ENCODE measurements at places on chromosomes 11 and 22.

GRCh38 chr11:69504576-69505335 is 23.3 kb downstream of the LINC01488 start:
- DNase-seq: no peak
- H3K4me3 ChIP-seq: no peak overlapping the region
- no peaks in the 10 kb centered on the region for H3K4me1 ChIP-seq
- H3K36me3 ChIP-seq: no peaks in the 10 kb centered on the region
- no peak overlapping the region for H3K27ac ChIP-seq

DNA sequence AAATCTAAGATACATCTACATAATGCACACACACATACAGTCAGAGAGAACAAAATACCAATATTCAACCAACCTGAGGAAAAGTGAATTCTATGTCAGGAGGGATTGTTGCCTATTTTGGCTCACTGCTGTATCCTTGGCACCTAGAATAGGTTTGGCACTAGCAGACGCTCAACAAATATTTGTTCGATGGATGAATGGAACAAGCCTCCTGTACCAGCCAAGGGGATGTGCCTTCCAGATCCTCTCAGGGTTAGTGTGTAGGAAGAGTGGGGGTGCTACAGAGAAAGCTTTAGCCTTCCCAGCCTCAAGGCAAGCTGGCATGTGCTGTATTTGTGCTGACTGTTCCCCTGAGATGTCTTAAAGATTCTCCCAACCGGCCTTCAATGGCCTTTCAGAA is 23.3 kb upstream of the POU2AF1 start:
- peaks cover 8% of the 10 kb centered on the region for H3K4me1 ChIP-seq
- H3K27me3 ChIP-seq: no peaks in the 10 kb centered on the region
- no peaks in the 10 kb centered on the region for H3K36me3 ChIP-seq
- H3K27ac ChIP-seq: peak overlapping the region; percentile 13
- DNase-seq: peak; percentile 45

DNA sequence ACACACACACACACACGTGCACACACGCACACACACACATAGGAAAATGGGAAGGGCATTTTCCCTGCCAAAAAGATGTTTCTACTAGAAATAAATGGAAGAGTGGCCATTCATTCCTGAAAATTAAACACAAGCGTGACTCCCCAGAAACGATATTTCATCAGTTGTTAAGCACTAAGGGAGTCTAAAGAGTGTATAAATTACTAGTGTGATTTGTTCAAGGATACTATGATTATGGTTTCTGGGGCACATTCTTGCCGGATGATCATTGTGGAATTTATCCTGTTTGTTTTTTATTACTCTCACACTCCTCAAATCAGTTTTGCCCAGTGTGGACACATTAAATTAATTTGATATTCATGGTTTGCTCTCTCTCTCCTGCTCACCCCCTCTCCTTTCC is 16.4 kb upstream of the AMOTL1 start:
- no peak for DNase-seq
- H3K4me1 ChIP-seq: peaks cover 30% of the 10 kb centered on the region
- no peak overlapping the region for H3K4me3 ChIP-seq

DNA sequence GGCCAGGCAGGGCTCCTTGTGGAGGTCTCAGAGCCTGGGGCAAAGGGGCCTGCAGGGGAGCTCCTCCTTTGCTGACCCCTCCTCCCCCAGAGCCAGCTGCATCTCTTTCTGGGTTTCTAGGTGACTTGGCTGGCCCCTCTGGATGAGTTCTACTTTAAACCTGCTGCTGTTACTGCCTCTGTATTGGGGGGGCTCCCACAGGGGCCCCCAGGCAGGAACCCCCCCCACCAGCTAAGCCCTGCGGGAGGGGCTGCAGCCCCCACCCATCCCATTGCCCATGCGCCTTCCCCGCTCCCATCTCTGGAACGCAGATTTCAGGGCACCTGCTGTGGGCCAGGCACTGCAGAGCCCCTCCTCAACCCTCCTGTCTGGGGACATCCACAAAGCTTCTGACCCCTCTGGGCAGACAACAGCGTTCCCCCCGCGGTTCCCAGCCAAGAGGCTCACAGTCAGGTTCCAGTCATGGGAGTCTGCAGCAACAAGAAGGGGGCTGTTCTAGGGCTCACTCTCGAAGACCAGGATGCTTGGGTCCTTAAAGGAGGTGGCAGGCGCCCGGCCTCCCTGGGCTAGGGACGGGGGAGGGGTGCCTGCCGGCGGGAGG is 815 bp upstream of the PLCB3 start:
- no peak for DNase-seq
- H3K27me3 ChIP-seq: no peaks in the 10 kb centered on the region
- no peaks in the 10 kb centered on the region for H3K36me3 ChIP-seq

GRCh38 chr22:36564422-36565158 is 35.6 kb upstream of the EIF3D start:
- no peaks in the 10 kb centered on the region for H3K27me3 ChIP-seq
- H3K27ac ChIP-seq: no peak overlapping the region
- no peaks in the 10 kb centered on the region for H3K36me3 ChIP-seq

- H3K27me3 ChIP-seq: no peaks in the 10 kb centered on the region
- peak overlapping the region; percentile 69 for H3K27ac ChIP-seq
- H3K4me3 ChIP-seq: no peak overlapping the region
- peaks cover 54% of the 10 kb centered on the region for H3K4me1 ChIP-seq
These were observed 4.2 kb downstream of the USP35 start for GRCh38 chr11:78192911-78193351.

DNA sequence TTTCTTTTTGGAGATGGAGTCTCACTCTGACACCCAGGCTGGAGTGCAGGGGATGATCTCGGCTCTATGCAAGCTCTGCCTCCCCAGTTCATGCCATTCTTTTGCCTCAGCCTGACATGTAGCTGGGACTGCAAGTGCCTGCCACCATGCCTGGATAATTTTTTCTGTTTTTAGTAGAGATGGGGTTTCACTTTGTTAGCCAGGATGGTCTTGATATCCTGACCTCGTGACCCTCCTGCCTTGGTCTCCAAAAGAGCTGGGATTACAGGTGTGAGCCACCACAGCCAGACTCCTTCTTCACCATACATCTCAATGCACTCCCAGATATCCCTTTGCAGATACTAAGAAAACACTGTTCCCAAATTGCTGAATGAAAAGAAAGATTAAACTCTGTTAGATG is 224.3 kb downstream of the OR4A5 start:
- DNase-seq: peak; percentile 3
- no peak overlapping the region for H3K27ac ChIP-seq
- H3K27me3 ChIP-seq: no peaks in the 10 kb centered on the region
- H3K36me3 ChIP-seq: no peaks in the 10 kb centered on the region

GRCh38 chr22:36927671-36928070 is 14.2 kb downstream of the CSF2RB start:
- H3K27ac ChIP-seq: no peak overlapping the region
- no peaks in the 10 kb centered on the region for H3K4me1 ChIP-seq

DNA sequence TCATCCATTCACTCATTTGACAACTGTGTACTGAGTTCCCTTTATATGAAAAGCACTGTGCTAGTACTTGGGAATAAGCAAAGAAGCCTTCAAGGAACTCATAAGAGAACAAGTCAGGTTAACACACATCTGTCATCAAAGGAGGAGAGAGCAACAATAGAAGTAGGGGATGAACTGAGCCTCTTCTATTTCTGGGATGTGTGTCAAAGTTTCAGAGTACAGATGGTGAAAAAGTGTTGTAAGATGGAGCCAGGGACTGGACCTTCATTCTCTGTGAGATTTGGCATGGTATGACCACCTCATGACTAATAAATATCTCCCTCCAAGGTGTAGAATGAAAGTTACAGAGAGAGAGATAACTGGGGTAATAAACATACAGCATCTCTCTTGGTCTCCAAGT is 349.8 kb upstream of the PLET1 start:
- no peaks in the 10 kb centered on the region for H3K36me3 ChIP-seq

GRCh38 chr11:100841711-100842407 is 154.8 kb downstream of the ARHGAP42 start:
- H3K36me3 ChIP-seq: no peaks in the 10 kb centered on the region
- no peaks in the 10 kb centered on the region for H3K4me1 ChIP-seq
- no peak for DNase-seq
- no peak overlapping the region for H3K4me3 ChIP-seq
- no peaks in the 10 kb centered on the region for H3K27me3 ChIP-seq
- no peak overlapping the region for H3K27ac ChIP-seq

DNA sequence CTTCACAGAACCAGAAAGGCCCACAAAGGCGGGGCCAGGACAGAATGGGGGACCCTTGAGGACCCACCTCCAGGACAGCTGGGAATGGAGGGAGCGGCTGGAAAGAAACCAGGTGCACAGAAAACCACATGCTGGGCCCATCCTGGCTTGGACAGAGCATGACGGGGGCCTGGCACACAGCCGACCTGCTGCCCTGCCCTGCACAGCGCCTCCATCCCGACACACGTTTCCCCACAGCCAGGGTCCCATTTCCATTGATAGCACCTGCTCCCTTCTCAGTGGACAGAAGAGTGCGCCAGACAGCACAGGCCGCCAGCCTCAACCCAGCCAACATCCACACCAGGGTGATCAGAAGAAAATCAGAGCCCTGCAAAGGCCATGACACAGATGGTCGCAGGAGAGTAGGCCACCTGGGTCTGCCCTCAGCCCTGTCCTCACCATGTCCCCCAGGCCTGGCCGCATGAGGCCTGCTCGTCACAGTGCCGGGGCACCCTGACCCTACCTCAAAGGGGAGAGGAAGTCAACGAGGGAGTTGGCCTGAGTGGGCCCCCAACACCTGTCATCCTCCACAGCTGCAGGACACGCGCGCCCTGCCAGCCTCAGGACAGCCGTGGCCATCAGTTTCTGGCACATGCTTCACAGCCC is 28.1 kb downstream of the BRD1 start:
- no peak overlapping the region for H3K4me3 ChIP-seq
- H3K27ac ChIP-seq: no peak overlapping the region
- no peaks in the 10 kb centered on the region for H3K27me3 ChIP-seq

Data from body of pancreas (tissue), 4 donors.